GM23248 (cell line): ENCODE measurements at places on chromosomes 6 and 20. TPM values are rescaled to one million over a fixed set of nuclear protein-coding genes. Genes with fewer than 3 reads are reported as not detected.

Gene FOXQ1
- total RNA-seq, result under 0.01 TPM in 1 of 2 replicates, not detected in the other

Gene GRM1
- total RNA-seq, result not detected in 2 replicates

Gene HIVEP1
- 7.1 and 15.2 TPM in 2 replicates for total RNA-seq

Gene EPPIN
- total RNA-seq, result not detected in 2 replicates

Gene BNIP5
- not detected in 2 replicates for total RNA-seq
